ENCODE measurements at places on chromosomes 3 and 15. TPM values are rescaled to one million over a fixed set of nuclear protein-coding genes. Genes with fewer than 3 reads are reported as not detected.

Gene GOLGA8T
- not detected for total RNA-seq

Gene FSTL1
- 109 TPM for total RNA-seq

Gene CISH
- 2.8 TPM for total RNA-seq

Gene ZNF770
- total RNA-seq = 73.1 TPM

Gene TRIM42
- not detected for total RNA-seq

Gene C3orf22
- total RNA-seq = not detected

Gene C3orf85
- not detected for total RNA-seq

Gene IFT80
- total RNA-seq = 21.2 TPM

Gene PLA2G4E
- not detected for total RNA-seq

Gene PLA2G4D
- total RNA-seq = under 0.01 TPM

Gene DNAH1
- total RNA-seq = 4.0 TPM

Gene GMNC
- not detected for total RNA-seq

Gene CSPG4
- total RNA-seq = 28.5 TPM

Gene CP
- not detected for total RNA-seq

Gene GPR149
- not detected for total RNA-seq

Gene FETUB
- 0.24 TPM for total RNA-seq

Gene ALS2CL
- total RNA-seq = 144 TPM

Gene CLDN11
- 21.3 TPM for total RNA-seq

Gene SLC22A13
- 0.67 TPM for total RNA-seq

Gene PPP1R14D
- not detected for total RNA-seq

Gene GOLGA8K
- total RNA-seq = 0.50 TPM

Gene GOLGA6A
- total RNA-seq = not detected

Gene PTH1R
- 0.33 TPM for total RNA-seq

Gene CNOT10
- 31.6 TPM for total RNA-seq

Gene GNAT1
- 0.17 TPM for total RNA-seq

Gene TMEM108
- 0.50 TPM for total RNA-seq

Gene CCDC54
- total RNA-seq = not detected

Gene SLC6A20
- total RNA-seq = 1.7 TPM

Gene LRRIQ4
- total RNA-seq = 0.17 TPM

Gene CLEC3B
- 0.33 TPM for total RNA-seq

Gene CCR3
- not detected for total RNA-seq

Gene RBM5
- 105 TPM for total RNA-seq

Gene TTC23
- total RNA-seq = 18.1 TPM

Gene GXYLT2
- total RNA-seq = 2.5 TPM

Gene ATP10A
- 6.5 TPM for total RNA-seq

Gene CTXN2
- not detected for total RNA-seq

Gene GHSR
- total RNA-seq = not detected

Gene ARPIN
- 14.3 TPM for total RNA-seq

Gene BUB1B
- 2.8 TPM for total RNA-seq

Gene CDHR4
- total RNA-seq = 0.33 TPM

Gene AHSG
- 0.67 TPM for total RNA-seq

Gene RETNLB
- not detected for total RNA-seq

Gene TUSC7
- not detected for total RNA-seq

Gene CD200
- 23.7 TPM for total RNA-seq

Gene SKOR1
- under 0.01 TPM for total RNA-seq

Gene MESP1
- total RNA-seq = not detected

Gene IGSF11
- not detected for total RNA-seq

Gene RTP3
- not detected for total RNA-seq

Gene CCDC33
- total RNA-seq = not detected

Gene OXTR
- total RNA-seq = 8.0 TPM

Gene IQCF5
- not detected for total RNA-seq

Gene ALDH1A2
- not detected for total RNA-seq

Gene NLGN1
- total RNA-seq = under 0.01 TPM

Gene CCR1
- not detected for total RNA-seq

Gene CKMT1A
- 41.5 TPM for total RNA-seq

Gene SPTBN5
- total RNA-seq = 3.0 TPM

Gene CLDN16
- total RNA-seq = 1.3 TPM

Gene CHRM5
- total RNA-seq = not detected

Measured in mammary epithelial cell (primary cell).